ENCODE measurements at places on chromosomes 11 and 22.

- no peak for DNase-seq
- no peaks in the 10 kb centered on the region for H3K27me3 ChIP-seq
- H3K4me1 ChIP-seq, result no peaks in the 10 kb centered on the region
- H3K36me3 ChIP-seq, result no peaks in the 10 kb centered on the region
- no peak overlapping the region for H3K4me3 ChIP-seq
Observed at GRCh38 chr11:71364176-71364671, 84.0 kb downstream of the DHCR7 start.

DNA sequence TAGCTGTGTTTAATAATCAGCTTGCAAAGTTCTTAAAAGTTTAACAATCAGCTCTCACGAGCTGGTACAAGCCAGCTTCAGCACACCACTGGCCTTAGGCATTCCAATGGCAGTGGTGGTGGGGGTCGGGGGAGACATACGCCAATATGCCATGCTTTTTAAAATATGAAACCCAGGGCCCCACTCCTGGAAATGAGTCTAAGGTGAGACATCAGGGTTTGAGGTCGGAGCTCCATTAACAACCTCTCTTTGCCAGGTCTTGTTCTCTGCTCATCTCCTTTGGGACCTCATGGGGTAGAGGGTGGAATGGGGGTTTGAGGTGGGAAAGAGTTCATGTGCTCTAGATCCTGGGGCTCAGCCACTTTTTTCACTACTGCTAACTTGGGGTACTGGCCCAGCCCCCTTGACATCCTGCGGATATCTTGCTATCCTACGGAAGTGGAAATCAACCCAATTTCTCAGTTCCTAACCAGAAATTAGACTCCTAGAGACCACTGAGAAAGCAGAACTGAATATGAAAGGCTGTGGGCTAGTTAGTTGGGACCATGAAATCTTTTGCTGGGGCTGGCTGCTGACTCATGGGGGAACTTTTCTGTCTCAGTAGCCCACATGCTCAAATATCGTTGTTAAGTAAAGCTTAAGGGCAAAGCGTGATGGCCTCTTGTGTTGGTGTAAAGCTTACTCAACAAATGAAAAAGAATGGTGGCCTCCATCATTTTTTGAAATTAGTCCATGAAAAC lies 90.1 kb downstream of the PDHX start:
- H3K27me3 ChIP-seq, result no peaks in the 10 kb centered on the region
- no peak overlapping the region for H3K27ac ChIP-seq
- H3K36me3 ChIP-seq, result no peaks in the 10 kb centered on the region
- no peak for DNase-seq
- H3K4me3 ChIP-seq, result no peak overlapping the region

DNA sequence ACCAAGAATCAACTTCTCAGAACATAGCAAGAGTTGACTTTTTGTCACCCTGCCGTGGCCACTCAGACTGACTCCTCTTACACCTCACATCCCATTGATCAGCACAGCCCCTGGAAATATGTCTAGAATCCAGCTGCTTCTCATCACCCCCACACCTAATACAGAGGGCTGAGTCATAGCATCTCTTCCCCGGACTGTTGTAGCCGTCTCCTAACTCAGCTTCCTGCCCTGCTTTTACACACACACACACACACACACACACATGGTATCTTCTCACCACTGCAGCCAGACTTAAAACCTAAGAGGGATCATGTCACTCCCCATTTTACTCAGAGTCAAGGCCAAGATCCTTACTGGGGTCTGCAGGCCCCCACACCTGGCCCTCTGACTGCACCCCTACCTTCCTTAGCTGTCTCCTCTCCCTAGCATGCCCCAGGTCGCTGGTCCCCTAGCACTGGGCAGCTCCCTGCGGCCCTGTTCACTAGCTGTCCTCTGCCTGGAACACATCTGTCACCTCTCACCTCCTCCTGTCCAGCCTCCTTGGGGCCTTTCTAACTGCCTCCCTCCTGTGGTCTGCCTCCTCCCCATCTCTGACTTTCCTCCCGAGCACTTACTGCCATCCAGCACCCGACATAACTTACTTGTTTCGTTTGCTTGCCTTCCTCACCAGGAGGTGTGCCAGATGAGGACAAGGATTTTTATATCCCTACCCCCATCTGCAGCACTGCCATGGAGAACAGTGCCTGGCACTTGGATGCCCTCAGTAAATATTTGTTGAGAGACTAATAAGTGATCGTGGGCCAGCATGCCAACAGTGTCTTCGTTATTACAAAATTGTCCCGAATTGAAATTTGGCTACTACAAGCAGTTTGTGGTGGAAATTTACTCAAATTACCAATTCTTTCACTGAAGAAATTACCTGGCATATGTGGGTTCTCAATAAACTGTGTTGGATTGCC lies 61.9 kb downstream of the BMAL1 start:
- no peak overlapping the region for H3K27ac ChIP-seq
- no peaks in the 10 kb centered on the region for H3K4me1 ChIP-seq
- no peak overlapping the region for H3K4me3 ChIP-seq
- H3K36me3 ChIP-seq, result no peaks in the 10 kb centered on the region
- no peak for DNase-seq
- H3K27me3 ChIP-seq, result no peaks in the 10 kb centered on the region

DNA sequence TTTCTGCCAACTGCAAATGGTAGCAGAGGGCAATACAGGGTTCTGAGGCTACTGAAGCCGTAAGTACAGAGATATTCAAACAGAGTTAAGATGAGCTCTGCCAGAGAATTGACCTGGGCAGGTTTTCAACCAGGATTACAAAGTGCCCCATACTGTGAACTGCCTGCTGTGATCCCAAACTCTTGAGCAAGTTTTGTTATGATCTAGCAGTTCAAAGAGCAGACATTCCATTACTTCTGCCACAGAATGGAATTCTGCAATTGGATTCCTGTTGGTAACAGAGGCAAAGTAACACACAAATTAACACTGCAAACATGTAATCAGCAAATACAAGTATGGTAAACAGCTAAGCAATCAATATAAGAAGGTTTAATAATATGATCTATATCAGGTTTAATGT lies 31.2 kb downstream of the ALG9 start:
- no peak overlapping the region for H3K4me3 ChIP-seq
- no peak for DNase-seq

- DNase-seq, result no peak
- H3K27ac ChIP-seq, result no peak overlapping the region
- no peaks in the 10 kb centered on the region for H3K27me3 ChIP-seq
- H3K4me1 ChIP-seq, result no peaks in the 10 kb centered on the region
- no peaks in the 10 kb centered on the region for H3K36me3 ChIP-seq
Observed at GRCh38 chr11:69560141-69560790, 78.8 kb downstream of the LINC01488 start.

- H3K4me1 ChIP-seq, result no peaks in the 10 kb centered on the region
- H3K27me3 ChIP-seq, result no peaks in the 10 kb centered on the region
- no peaks in the 10 kb centered on the region for H3K36me3 ChIP-seq
- no peak overlapping the region for H3K27ac ChIP-seq
- DNase-seq, result no peak
Observed at GRCh38 chr11:129434641-129435498, 59.2 kb downstream of the BARX2 start.

- no peaks in the 10 kb centered on the region for H3K36me3 ChIP-seq
- no peak overlapping the region for H3K4me3 ChIP-seq
Observed at GRCh38 chr11:104661471-104661870, 236.8 kb downstream of the CASP12 start.

DNA sequence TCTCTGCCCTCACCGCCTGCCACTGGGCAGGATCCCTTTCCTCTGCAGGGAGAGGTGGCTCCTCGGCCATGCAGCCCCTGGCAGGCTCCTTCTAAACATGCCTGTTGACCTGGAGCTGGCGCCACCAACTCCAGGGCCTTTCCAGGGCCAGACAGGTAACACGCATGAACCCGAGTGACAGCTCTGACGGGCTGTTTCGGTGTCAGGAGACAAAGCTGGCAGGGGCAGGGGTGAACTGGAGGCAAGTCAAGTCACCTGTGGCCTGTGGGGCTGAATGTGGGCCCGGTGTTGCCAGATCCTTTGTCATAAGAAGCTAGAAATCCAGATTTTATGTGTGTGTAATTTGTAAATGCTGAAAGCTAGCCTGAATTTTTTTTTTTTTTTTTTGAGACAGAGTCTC lies 11.3 kb downstream of the C22orf23 start:
- H3K27me3 ChIP-seq, result no peaks in the 10 kb centered on the region
- H3K27ac ChIP-seq, result no peak overlapping the region
- DNase-seq, result no peak
- no peak overlapping the region for H3K4me3 ChIP-seq
- H3K36me3 ChIP-seq, result peaks cover 17% of the 10 kb centered on the region

Measured in kidney (tissue), 22 donors.